ENCODE measurements at places on chromosomes 1 and 21.

- DNase-seq: no peak
These were observed 61.4 kb downstream of the OLFML2B start for GRCh38 chr1:161962091-161962887.

DNA sequence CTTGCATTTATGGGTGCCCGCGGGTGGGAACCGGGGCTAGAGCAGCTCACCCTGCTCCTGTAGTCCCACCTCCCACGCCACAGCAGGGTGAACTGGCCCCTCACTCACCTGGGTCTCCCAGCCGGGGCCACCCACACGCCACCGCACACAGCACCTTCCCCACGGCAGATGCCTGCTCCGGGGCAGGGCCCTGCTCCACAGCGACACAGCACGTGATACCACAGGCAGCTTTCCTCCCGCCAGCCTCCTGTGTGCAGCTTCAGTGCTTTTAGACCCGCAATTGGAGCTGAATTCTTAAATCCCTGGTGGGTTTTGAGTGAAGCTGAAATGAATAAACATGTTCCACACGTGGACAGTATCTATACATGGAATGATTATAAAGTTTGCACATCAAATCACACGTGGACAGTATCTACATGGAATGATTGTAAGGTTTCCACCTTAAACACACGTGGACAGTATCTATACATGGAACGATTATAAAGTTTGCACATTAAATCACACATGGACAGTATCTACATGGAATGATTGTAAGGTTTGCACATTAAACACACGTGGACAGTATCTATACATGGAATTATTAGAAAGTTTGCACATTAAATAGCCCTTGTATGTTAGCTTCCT is 93.1 kb upstream of the COL6A1 start:
- DNase-seq: no peak

GRCh38 chr1:43239484-43239883 is 30.3 kb upstream of the TMEM125 start:
- no peak for DNase-seq

DNA sequence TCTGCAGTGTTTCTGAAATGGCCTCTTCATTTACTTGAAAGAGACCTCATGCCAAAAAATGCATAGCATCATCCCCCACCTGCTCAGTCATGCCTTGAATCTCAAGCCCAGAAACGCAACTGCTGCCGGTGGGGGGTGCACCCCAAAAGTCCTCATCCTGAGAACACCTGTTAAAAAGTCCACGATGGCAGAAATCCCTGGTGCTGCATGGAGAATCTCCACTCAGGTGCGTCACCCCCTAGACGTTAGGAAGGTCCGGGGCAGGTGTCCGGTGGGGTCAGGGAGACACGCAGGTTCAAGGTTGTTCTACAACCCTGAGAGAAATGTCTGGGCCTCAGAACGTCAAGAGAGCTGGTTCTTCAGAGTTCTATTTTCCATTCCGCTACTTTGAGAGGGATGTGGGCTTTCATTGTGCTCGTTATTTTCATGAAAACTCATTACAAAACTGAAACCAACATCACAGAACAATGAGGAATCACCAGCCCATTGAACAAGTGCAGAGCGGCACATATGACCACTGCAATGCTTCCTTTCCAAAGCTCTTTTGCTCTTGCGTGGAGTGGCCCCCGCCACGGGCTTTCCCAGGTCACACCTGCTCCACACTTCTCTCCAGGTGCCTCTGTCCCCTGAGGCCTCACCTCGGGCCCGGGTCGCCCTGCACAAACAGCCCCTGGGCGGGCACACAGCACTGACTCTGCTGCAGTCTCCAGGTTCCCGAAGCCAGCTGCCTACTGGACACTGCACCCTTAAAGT is 201.9 kb downstream of the TOMM20 start:
- no peak for DNase-seq

DNA sequence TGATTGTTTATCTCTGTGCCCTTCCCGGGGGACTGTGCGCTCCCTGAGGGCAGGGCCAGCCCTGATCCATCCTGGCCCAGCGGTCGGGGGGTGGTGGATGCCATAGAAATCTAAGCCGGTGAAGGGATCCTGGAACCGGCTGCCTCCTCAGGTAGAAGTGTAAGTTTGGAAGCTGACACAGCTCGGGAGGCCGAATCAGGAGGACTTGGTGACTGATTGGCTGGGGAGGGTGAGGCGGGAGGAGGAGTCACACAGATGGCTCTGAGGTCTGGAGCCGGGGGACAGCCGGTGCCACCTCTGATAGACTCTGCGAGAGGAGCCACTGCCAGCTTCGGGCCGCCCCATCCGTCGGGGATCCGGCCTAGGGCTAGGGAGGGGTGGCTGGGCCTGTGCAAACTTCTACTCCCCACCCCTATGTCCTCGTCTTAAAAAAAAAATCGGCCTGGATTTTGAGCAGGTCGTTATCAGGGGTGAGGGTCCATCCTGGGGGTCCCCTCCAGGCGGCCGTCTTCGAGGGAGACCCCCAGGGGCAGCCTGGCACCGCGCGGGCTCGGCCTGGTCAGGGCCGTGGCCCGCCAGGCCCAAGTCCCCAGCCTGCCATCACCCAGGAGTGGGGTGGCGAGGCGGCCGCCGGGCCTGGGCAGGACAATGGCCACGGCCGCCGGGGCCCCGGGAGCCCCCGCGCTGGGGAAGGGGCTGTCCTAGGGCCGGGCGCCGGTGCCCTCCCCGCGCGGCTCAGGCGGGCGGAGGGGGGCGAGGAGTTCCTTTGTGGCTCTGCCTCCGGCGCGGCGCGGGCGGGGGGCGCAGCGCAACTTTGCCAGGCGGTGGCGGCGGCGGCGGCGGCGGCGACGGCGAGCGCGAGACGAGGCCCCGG is 708 bp upstream of the ZNF362 start:
- DNase-seq: peak; percentile 75

- no peak for DNase-seq
These were observed 1.4 kb downstream of the CFAP45 start for GRCh38 chr1:159898527-159898926.

- DNase-seq: no peak
These were observed 11.0 kb upstream of the TFF1 start for GRCh38 chr21:42377211-42377950.

DNA sequence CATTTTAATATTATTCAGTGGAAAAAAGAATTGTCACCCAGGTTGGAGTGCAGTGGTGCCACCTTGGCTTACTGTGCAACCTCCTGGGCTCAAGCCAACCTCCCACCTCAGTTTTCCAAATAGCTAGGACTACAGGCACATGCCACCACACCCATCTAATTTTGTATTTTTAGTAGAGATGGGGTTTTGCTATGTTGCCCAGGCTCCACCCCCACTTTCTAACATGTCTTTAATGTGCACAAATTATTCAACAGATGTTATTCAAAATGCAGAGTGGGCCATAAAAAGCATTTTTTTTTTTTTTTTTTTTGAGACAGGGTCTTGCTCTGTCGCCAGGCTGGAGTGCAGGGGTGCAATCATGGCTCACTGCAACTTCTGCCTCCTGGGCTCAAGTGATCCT is 17.3 kb downstream of the DDX59 start:
- no peak for DNase-seq

GRCh38 chr1:32773018-32773763 is 44.0 kb downstream of the YARS1 start:
- DNase-seq: no peak

DNA sequence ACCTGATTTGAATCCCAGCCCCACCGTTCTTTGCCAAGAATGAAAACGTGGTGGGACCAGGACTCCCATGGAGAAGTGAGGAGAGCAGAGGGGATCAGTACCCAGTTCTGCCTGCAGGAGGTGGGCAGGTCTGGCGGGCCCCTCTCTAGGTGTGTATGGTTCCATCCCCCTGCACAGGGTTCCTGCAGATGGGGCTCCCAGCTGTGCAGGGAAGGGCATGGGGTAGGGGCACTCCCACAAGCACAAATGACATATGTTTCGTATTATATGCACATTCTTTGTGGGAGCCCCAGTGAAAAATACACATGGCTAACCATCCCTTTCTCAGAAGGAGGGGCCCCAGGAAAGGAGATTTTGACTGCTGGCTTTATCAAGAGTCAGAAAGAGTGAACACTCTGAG is 144.6 kb downstream of the PLPP3 start:
- DNase-seq: no peak

- no peak for DNase-seq
These were observed 29.8 kb upstream of the A3GALT2 start for GRCh38 chr1:33350611-33351280.

GRCh38 chr1:213245260-213245910 is 194.3 kb downstream of the RPS6KC1 start:
- no peak for DNase-seq

GRCh38 chr1:205245096-205245495 is 17.4 kb downstream of the TMCC2 start:
- no peak for DNase-seq

DNA sequence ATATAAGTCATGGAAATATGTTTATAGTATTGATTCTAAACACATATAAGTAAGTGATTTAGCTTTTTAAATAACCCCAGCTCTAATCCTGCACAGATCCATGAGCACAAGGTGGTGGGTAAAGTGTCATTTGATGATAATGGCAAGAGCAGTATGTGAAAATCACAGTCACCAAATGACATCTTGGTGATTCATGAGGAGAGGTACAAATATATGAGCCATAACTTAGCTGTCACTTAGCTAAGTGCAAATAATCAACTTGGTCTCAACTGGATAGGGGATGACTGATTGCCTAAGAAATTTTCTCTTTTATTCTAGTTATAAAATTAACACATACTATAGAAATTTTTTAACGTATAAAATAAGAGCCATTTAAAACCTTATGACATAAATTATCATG is 198.1 kb downstream of the ZZZ3 start:
- no peak for DNase-seq

GRCh38 chr1:10958614-10959013 is 53.8 kb upstream of the TARDBP start:
- no peak for DNase-seq

- no peak for DNase-seq
These were observed 26.0 kb upstream of the ESRRG start for GRCh38 chr1:216749232-216749631.

DNA sequence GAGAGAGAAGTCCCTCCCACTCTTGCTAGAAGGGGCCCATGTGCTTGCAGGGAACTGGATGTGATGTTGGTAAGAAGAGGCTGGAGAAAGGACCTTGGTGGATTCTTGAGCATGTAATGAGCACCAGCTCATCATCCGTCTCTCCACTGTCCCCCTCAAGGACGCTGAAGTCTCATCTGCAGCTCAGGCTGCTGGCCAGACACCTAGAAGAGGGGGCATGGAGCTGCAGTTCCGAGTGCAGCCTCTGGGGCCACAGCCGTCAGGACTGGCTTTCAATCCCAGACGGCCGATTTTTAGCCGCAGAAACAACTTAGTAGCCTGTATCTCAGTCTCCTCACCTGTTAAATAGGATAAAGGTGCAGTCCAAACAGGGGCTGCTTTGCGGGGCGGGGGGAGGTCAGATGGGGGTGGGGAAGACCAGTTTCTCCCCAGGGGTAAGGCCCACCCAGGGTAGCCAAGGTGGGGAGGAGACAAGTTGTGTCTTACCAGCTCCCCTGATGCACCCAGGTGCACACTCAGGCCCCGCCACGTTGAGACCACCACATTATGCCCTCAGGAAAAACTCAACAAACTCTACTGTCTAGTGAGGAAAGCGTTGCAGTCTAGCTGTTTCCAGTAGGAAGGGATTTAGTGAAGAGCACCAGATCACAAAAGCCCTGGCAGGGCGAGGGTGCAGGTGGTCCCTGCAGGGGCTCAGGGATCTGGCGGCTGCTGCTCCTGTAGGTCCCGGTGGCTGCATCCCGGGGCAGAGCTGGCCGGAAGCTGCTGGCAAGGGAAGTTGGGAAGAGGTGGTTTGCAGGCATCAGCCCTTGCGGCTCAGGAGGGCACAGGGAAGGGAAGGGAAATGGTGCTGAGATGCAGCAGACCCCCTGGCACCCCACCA is 29.5 kb downstream of the LDLRAP1 start:
- DNase-seq: no peak

GRCh38 chr1:205091043-205091740 is 6.9 kb upstream of the TMEM81 start:
- DNase-seq: no peak

GRCh38 chr1:110634455-110635311 is 28.5 kb upstream of the KCNA2 start:
- no peak for DNase-seq

GRCh38 chr1:59328353-59328752 is 31.5 kb downstream of the FGGY start:
- no peak for DNase-seq

DNA sequence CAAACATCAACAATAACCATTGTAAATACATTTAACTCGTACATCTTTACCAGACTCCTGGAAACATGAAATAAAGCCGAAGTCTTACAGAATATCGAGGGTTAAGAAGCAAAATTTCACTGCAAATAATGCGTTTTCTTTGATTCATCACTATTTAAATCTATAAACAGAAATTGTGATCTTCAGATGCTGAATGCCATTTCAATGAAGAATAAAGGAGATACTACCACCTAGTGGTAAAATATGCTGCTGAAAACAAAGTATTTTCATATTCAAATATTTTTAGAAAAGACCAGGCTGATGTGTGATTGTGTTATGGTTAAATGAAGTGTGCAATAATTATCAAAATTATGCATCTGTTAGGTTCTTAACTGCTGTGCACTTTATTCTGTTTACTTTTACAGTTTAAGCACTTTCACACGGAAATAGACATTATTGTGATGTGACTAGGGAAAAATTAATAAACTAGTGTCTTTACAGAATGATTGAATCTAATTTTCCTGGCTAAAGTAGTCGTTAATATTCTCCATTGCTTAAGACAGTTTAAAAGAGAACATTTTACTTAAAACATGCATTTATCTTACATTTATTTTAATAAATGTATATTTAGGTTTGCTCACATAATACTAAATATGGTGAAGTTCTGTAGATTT is 1093.1 kb downstream of the MRPL39 start:
- DNase-seq: no peak

- DNase-seq: no peak
These were observed 104.3 kb upstream of the KRTAP19-8 start for GRCh38 chr21:31142600-31142999.

- no peak for DNase-seq
These were observed 25.2 kb downstream of the GFI1 start for GRCh38 chr1:92461364-92462097.

DNA sequence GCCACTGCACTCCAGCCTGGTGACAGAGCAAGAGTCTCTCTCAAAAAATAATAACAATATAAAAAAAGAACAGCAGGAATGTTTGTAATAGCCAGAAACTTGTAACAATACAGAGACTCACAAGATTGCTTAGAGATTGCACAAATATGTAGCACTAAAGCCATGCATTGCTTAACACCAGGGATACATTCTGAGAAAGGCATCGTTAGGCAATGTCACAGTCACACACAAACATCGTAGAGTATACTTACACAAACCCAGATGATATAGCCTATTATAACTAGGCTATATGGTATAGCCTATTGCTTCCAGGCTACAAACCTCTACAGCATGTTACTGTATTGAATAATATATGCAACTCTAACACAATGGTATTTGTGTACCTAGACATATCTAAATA is 45.3 kb downstream of the GPATCH2 start:
- no peak for DNase-seq
